Inflammatory macrophage treated with lipopolysaccharide for 4 hours (primary cell): ENCODE measurements at places on chromosomes 16 and 17.

GRCh38 chr17:67246653-67247415, 1.8 kb upstream of the HELZ start:
- no peak for DNase-seq

DNA sequence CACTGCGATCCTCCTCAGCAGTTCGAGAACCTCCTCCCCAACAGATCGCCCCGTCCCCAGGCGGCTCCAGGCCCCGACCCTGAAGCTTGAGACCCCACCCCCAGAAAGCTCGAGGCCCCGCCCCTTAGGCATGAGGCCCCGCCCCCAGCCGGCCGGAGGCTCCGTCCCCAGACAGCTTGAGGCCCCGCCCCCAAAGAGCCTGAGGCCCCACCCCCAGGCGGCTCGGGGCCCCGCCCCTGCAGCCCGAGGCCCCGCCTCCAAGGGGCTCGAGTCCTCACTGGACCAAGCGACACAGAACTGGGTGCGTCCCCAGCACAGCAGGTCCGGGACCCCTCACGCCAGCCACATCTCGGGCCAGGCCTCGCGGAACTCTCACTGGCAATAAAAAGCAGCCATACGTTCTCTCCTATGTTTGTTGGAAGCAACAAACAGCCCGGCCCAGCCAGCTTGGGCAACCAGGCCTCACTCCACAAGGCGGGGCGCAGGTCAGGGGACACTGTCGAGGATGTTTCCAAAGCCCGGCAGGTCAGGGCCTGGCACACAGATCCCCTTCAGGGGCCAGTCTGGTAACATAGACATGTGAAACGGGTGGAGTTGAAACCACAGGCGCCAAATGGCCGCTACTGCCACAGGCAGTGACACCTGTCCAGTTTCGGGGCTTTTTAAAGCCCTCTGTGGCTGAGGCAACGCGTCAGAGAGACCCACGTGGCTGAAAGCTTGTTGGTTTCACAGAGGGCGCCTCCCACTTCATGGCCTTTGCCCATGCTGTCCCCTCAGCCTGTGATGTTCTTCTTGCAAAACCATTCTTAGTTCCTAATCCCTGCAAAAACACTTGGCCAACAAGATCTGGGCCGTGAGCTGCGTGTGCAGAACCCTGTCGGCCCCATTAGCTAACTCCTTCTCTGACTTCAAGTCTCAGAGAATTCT, 224.2 kb downstream of the PARN start:
- no peak for DNase-seq

- peak; percentile 72 for DNase-seq
Measured at GRCh38 chr17:75764711-75765421, at the start of gene GALK1. Gene GALK1, minus strand, starts transcription at chr17:75765192. Its CDS starts 56 bp downstream, at chr17:75765136.

DNA sequence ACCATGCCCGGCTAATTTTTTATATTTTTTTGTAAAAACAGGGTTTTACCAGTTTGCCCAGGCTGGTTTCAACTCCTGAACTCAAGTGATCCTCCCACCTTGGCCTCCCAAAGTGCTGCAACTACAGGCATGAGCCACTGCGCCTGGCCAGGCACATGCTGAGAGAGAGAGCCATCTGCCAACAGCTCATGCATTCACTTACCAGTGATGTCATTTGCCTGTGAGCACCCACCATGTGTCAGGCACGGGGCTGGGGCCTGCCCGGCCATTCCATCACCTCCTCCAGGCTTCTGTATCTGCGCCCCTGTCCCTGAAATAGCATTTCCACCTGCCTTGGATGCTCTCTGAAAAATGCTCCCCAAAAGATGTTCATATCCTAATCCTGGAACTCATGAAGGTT, 43.6 kb upstream of the PEMT start:
- DNase-seq: peak; percentile 18

DNA sequence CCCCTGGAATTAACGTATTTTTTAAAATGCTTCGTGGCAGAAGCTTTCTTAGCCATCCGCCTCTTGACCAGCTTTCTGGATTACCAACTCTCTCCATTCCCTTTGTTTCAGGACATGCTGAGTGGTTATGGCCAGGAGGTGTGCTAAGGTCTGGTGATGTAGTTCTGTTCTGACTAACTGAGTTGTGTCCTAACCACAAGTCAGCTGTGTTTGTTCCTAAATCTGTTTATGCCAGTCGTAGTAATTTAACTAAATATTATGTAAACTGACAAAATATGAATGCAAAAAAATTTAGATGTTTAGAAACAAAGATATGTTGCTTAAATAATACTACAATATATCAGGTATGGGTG, 61.6 kb downstream of the MRTFB start:
- DNase-seq: peak; percentile 47

GRCh38 chr16:49531931-49532840, 158.6 kb downstream of the C16orf78 start:
- DNase-seq: no peak
